SW480 (cell line): ENCODE measurements at places on chromosomes 6 and 20.
A peak's percentile ranks its signal among the peaks of the same experiment; 100 is the strongest.

- DNase-seq: no peak
Observed at GRCh38 chr6:57432919-57433684, 115.7 kb downstream of the PRIM2 start.

DNA sequence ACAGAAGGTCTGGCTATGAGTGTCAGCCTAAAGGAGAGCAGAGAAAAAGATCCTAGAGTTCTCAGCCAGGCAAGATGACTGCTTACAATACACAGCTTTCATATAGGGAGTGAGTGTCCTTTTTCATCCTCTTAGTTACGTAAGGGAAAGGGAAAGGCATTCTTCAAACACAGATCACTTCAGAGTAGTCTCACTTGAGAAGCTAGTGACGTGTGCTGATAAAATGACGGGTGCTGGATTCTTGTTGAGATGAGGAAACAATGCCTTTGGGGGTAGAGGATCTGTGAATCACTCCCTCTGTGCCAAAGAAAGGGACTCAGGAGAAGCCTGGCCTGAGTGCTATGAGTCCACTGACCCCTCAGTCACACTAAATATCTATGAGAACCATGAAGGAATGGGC, 117.3 kb downstream of the QRSL1 start:
- DNase-seq: no peak

GRCh38 chr20:62924442-62925075, 1.7 kb downstream of the DIDO1 start:
- peak; percentile 42 for DNase-seq

GRCh38 chr6:37357288-37357687, 3.5 kb downstream of the RNF8 start:
- no peak for DNase-seq

- DNase-seq: no peak
Observed at GRCh38 chr20:20447196-20447595, 79.3 kb downstream of the INSM1 start.

GRCh38 chr6:14763139-14763538, 482.7 kb upstream of the JARID2 start:
- no peak for DNase-seq

DNA sequence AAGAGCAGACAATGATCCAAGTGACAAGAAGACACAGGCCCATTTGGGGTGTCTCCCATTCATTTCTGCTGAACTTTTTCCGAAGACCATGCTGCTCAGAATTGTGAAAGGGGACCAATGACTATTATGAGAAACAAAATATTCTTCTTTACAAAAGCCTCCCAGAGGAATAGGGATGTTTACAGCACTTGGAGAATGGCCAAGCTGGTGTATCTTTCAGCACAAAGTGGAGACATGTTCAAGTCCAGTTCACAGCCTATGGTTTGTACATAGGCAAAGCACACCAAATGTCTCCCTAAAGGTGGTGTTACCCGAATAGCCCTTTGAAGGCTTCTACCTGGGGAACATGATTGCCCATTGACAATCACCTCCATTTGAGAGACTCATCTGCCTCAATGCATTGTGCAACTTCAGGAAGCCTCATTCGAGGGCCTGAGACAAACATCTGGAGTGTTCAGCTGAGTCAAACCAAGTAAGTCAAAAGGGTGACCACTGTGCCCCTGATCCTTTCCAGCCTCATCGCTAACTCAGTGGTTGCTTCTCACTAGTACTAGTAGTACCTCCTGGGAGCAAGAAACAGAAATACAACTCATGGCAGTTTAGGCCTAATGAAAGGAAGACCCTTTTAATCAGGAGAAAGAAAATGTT, 451.0 kb upstream of the MARCKS start:
- DNase-seq: no peak

GRCh38 chr6:152049502-152049901, 242.0 kb downstream of the ESR1 start:
- no peak for DNase-seq

DNA sequence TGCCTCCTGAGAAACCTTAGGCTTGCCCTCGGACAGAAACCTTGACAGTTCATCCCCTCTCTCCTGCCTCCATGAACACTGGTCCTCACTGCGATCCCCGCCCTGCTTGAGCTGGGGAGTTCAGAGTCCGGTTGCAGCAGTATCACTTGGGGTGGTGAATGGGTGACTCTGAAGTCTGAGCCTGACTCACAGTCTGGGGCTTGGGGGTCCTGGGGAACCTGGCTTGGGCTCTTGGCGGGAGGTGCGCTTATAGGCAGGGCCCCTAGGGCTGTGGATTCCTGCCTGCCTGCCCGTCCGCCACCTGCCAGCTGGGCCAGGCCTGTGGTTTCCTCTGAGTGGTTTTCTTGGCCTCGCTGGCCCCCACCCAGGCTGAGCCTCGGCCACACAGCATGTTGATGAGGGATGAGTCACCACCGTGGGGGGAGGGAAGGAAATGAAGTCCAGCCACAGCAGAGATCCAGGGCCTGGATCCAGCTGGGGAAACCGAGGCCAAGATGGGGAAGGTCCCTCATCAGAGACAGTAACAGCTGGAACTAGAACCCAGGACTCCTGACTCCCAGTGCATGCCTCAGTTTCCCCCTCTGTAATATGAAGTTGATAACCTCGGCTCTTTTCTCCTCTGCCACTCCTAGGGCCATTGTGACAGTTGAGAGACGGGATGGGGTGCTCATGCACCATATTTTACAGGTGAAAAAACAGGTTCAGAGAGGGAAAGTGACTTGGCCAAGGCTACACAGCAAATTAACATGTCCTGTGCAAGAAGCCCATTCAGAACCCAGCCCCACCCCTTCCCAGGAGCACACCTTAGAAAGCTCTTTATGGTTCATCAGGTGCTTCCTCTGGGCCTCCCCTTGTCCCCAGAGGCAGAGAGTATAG, 9.2 kb downstream of the FOXS1 start:
- DNase-seq: peak; percentile 93

DNA sequence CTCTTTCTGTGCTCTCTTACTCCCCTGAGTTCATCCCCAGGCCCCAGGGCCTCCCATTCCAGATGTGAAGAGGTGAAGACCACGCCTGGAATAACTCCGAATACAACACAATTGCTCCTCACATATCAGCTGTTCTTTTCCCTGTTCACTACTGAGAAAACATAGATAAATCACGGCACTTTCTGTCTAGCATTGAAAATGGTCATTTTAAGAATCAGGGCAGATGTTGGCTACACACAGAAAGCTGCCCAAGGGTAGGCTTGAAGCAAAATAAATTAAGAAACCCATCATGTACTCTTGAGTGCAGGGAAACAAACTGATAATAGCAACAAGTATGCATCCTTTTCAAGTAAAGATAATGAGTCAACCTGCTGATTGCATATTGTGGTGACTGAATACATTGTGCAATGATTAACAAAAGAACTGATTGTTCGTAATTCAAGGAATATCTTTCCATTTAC, 382.5 kb downstream of the PRKN start:
- no peak for DNase-seq

DNA sequence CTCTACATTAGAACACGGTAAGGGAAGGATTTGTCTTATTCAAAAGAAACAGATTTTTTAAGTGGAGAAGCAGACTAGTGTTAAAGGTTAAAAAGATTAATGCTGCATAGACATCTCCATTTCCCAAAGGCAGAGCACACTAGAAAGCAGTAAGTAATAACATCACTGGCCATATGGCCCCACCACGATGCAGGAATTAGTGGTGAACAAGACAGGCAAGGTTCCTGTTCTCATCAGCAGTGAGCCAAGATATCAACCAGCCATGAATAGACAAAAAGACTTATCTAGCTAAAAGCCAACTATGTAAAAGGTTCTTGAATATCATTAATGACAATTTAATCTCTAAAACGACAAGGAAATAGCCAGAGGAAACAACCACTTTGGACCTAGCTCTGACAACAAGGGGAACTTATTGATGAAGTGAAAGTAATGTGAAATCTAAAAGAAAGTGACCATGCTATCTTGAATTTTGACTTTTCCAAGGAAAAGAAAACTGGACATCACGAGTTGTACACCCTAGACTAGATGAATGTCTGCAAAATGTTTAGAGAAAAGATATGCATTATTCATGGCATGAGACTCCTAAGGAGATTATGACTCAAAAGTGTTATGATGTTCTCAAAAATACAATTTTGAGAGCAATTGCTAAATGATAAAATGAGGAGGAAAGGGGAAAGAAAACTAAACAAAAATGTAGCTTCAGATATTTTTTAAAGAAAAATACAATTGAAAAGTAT, 157.9 kb upstream of the STXBP5 start:
- DNase-seq: no peak

- DNase-seq: no peak
Observed at GRCh38 chr6:138030872-138031271, 76.3 kb downstream of the PERP start.

- no peak for DNase-seq
Observed at GRCh38 chr6:136398453-136398852, 108.8 kb upstream of the BCLAF1 start.

- DNase-seq: peak; percentile 53
Observed at GRCh38 chr6:137731960-137732616, 135.0 kb upstream of the TNFAIP3 start.

- no peak for DNase-seq
Observed at GRCh38 chr6:2622671-2623070, 128.1 kb downstream of the MYLK4 start.
